Spleen (tissue), 13 donors: ENCODE measurements at places on chromosomes 7 and 10. TPM values are rescaled to one million over a fixed set of nuclear protein-coding genes. Genes with fewer than 3 reads are reported as not detected.

The AQP1 gene
- polyA plus RNA-seq, result 34.3 TPM

The CC2D2B gene
- polyA plus RNA-seq, result 0.96 TPM

The NPY4R gene
- polyA plus RNA-seq, result not detected

DNA sequence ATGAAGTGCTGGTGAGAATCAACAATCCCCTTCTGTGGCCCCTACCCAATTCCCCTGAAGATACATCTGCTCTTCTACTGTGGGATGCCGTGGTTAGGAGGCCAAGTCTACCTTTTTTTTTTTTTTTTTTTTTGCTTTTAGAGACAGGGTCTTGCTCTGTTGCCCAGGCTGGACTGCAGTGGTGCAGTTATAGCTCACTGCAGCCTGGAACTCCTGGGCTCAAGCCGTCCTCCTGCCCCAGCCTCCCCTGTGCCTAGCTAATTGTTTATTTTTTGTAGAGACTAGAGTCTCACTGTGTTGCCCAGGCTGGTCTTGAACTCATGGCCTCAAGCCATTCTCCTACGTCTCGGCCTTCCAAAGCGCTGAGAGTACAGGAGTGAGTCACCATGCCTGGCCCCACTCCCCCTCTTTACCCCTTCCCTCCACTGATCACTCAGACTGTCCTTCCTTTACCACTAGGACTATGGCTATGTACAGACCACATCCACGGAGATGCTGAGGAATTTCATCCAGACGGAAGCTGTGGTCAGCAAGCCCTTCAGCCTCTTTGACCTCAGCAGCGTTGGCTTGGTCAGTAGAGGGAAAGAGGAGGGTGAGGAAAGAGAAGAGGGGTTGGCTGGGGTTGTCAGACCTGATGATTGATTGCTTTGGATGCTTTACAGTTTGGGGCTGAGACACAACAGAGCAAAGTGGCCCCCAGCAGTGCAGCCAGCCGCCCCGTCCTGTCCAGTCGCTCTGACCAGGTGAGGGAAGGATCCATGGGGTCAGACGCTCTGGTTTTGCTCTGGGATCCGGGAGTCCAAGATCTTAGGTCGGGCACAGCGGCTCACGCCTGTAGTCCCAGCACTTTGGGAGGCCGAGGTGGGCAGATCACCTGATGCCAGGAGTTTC is 1.8 kb downstream of the AP4M1 start:
- no peak for DNase-seq

DNA sequence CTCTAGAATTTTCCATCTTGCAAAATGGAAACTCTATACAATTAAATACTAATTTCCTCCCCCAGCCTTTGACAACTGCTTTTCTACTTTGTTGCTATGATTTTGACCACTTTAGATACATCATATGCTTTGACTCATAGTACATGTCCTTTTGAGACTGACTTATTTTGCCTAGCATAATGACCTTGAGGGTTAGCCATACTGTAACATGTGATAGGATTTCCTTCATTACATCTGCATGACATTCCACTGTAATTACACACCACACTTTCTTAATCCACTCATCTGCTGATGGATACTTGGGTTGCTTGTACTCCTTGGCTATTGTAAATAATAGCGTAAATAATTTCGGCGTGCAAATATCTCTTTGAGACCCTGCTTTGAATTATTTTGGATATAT is 127.7 kb downstream of the JAZF1 start:
- no peak for DNase-seq
